Occipital lobe (tissue), 3 donors: ENCODE measurements at places on chromosomes 6 and 20. TPM values are rescaled to one million over a fixed set of nuclear protein-coding genes. Genes with fewer than 3 reads are reported as not detected.

PRICKLE4 gene
- 0.62 TPM for total RNA-seq

LIME1 gene
- total RNA-seq, result 1.7 TPM

SIRPB1 gene
- 0.47 TPM for total RNA-seq

ANGPT4 gene
- total RNA-seq, result not detected

XKR7 gene
- 12.6 TPM for total RNA-seq
